Fibroblast of skin of scalp (primary cell): ENCODE measurements at places on chromosomes 5 and 9.

DNA sequence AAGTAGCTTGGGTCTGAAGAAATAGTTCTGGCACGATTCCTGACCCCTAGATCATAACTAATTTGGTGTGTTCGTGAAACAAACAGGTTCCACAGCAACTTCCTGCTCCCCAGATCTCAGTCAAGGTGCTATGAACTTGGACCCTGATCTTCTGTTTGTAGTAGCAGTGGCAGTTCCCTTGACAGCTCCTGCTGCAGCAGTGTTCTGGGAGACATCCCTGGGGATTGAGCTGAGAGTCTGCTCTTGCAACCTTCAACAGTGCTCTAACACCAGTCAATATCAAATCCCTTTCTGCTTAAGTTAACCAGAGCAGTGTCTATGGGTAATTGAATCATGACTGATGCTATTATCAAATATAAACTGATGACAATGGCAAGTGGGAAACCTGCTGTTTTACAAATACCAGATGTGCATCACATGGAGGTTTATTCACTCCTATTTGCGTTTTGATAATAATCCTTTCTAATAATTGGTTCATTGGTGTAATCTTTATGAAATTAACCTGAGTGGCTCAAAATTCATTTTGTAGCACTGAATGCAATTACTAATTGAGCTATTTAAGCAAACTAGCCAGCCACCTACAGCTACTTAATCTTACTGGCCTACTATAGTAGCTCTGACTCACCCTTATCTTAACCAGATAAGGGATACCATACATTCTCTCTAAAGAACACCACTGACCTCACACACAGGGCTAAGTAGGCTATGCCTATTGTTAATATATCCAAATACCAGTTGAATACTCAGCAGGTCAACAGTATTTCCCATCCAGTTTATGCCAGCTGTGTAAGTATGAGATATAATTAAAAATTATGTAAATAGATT, 21.9 kb downstream of the KDM4C start:
- DNase-seq, result peak; percentile 26

GRCh38 chr5:144333336-144333920, 162.8 kb downstream of the KCTD16 start:
- no peak for DNase-seq

DNA sequence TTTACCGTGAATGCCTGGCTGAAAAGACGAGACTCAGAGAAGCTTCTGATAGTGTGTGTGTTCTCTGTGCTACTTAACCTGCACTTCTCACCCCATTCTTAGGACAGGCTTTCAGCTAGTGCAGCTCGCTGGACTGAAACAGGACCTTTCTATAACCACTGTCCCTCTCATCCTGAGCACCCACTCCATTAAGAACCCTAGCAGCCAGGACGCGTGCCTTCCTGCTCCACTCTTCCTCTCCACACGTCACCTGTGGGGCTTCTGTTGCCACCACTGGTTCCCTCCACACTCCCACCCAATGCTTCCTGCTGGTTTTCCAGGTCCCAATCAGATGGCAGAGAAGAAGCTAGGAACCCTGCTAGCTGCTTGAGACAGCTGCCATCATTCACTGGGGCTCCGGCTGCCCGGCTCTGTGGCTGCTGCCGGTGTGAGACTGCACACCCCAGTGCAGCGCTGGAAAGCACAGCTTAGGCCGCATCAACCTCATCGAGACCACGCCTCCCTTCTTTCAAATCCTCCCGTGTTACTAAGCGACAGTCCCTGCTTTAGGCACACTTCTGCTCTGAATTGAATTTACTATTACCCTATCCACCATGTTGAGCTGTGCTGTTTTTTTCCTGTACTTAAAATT, 44.0 kb downstream of the RNF130 start:
- DNase-seq, result no peak

DNA sequence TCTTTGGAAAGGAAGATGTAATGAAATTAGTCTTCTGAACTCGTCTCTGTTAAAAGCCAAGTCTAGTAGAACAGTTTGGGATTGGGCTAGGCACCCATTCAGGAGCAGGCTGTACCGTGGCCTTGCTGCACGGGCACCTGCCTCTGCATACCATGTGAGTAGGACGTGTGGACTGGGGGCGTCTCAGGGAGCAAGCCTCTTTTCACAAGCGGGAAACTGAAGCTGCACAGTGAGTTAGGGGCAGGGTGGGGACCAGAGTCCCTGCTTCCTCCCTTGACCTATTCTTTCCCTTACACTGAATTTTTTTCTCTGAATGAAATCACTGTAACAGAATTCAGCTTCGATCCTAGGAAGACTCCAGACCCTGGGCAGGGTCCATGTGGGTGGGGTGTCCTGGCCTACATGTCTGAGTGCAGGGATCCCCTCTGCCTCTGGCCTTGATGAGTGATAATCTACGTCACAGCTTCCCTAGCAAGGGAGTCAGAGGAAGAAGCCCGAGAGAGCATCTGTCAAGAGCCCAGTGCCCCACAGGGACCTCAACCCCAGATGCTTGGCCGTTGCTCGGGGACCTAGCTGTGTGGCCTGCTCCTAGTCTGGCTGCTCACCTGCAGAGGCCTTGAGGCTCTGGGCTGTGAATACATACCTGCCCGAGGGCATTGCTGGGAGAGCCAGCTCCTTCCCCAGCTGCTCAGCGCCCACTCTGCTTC, 15.1 kb downstream of the PHF2 start:
- DNase-seq, result no peak

- DNase-seq, result peak; percentile 97
These were observed 32.5 kb downstream of the SGCD start for GRCh38 chr5:156359476-156359875.
